ENCODE measurements at places on chromosomes 5 and 9.

DNA sequence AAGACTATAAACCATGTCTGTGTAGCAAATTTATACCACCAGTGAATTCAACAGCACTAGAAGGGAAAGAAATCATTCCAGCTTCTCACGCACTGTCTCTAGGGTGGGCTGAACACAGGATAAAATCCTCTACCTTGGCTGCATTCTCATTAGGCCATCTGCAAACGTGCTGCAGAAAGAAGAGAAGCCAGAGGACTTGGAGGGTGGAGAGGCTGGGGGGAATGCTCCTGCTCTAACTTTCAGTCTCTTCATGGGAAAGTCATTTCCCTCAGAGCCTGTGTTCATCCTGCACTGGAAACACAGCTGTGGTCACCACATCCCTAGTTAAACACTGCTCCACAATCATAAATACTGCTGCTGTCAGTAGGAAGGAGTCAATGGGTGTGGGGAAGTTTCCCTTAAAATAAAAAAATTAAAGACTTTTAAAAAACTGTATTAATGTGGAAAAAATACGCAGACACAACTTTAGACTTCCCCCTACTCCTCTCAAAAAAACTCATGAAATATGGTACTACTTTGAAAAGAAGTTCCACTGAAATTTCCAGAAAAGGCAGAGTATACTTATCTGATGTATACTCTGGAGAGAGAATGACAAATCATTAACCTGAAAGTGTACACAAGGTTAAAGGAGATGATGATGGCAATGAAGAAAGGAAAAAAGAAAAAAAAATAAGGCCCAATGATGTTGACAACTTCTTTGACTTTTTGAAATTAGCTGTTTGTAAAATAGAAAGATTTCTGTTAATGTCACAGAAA is 46.8 kb downstream of the LHFPL2 start:
- DNase-seq, result no peak

GRCh38 chr5:170408877-170409660 is 19.9 kb upstream of the KCNMB1 start:
- DNase-seq, result no peak

- DNase-seq, result no peak
Observed at GRCh38 chr9:31848505-31849285, 535.7 kb upstream of the ACO1 start.

DNA sequence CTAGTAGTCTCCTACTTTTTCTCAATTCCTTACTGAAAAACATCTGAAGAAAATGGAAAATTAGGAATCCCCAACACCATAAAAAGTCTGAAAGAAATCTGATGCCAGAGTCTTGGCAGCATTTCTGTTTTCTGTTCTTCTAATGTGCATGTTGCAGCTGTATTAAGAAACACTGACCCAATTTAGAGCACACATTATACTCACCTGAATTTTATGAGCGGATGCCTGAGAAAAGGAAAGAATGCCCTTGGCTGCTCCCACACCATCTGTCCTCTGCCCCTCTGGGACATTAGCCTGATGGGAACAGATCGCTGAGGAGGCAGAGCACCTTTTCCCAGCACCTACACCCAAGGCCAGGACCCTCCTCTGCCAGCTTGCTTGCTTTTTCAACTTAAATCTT is 14.1 kb upstream of the ANP32B start:
- no peak for DNase-seq

- no peak for DNase-seq
Observed at GRCh38 chr9:21681641-21682040, 120.8 kb upstream of the MTAP start.

GRCh38 chr5:140734354-140734753 is 34.1 kb downstream of the ZMAT2 start:
- DNase-seq, result no peak

GRCh38 chr5:148443998-148444397 is 60.2 kb downstream of the FBXO38 start:
- DNase-seq, result peak; percentile 23

DNA sequence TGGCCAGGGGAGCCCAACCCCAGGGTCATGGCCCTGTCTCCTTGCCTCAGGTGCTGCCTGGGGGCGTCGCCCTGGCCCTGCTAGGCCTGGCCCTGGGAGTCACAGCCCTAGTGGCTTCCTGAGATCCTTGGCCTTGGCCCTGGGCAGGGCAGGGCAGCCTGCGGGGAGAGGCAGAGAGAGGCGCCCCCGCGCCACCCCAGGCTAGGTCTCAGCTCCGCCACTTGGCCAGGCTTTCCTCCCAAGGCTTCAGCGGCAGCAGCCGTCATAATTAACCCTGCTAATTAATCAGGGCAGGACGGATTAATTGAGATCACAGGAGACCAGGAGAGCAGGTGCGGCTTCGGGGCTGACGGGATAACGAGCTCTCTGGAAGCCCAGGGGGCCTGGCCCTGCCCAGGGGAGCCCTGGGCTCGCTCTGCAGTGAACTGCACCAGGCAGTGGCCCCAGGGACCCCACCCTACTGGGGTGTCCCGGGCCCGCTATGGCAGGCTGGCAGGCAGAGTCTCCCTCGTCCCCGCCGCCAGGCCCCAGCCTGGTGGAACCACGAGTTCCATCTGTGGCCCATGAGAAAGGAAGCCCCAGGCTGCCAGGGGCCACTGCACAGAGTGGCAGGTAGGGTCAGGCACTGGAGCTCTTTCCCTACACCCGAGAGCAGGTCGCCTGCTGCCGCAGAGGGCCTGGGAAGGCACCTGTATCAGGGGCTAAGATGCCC is 269.6 kb downstream of the PBX3 start:
- DNase-seq, result no peak

GRCh38 chr5:174356536-174356935 is 311.0 kb downstream of the NSG2 start:
- DNase-seq, result no peak

GRCh38 chr9:27665136-27665535 is 91.9 kb upstream of the C9orf72 start:
- DNase-seq, result no peak

DNA sequence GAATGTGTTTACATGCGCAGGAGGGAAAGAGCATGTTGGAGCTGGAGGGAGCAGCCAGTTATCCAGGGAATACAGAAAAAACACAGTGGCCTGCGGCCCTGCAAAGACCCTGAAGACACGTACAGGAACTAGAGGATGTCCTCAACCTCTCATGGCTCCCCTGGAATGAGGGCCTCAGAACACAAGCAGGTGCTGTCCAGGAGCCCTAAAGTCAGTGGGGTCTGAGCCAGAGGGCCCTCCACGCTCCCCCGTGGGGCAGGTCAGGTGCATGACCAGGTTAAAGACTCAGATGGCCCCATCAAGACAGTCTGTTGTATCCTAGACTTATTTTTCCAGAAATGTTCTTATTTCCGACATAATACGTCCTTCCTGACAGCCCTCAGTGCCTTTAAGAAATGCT is 106.9 kb downstream of the ROR2 start:
- no peak for DNase-seq

DNA sequence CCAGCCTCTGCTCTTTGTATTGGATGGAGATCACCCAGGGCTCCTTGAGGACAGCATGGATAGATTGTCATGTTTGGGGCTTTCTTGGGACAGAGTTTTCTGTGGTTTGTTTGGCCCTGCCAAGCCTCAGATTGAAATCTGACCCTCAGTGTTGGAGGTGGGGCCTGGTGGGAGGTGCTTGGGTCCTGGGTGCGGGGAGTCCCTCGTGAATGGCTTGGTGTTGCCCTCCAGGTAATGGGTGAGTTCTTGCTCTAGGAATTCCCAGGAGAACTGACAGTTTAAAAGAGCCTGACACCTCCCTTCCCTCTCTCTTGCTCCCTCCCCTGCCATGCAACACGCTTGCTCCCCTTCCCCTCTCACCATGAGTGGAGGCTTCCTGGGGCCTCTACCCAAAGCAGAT is 48.6 kb upstream of the OLFM1 start:
- DNase-seq, result no peak

GRCh38 chr9:120477534-120478001 is 102.4 kb downstream of the CDK5RAP2 start:
- peak; percentile 13 for DNase-seq

DNA sequence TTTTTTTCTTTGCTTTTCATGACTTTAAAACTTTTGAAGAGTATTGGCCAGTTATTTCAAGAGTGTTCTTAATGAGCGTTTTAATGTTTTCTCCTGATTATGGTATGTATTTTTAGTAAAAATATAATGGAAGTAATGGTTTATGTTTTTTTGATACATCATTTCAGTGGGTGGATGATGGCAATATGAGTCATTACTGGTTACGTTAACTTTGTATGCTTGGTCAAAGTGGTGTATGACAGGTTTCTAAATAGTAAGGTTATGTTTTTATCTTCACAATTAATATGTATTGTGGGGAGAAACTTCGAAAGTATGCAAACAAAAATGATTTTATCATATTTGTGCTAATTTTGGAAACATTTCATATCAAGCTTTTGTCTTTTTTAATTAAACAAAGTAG is 176.7 kb upstream of the PRDM9 start:
- DNase-seq, result no peak

- no peak for DNase-seq
Observed at GRCh38 chr9:72749276-72749675, 203.6 kb downstream of the ALDH1A1 start.

All from activated CD4-positive, alpha-beta T cell treated with anti-CD3 and anti-CD28 coated beads, Interleukin-2, amount 50 U/mL, for 4 hours (primary cell).